Stimulated activated CD8-positive, alpha-beta memory T cell treated with anti-CD3 and anti-CD28 coated beads, Interleukin-4, amount 100 ng/mL, for 1 hour (primary cell): ENCODE measurements at places on chromosomes 7 and 10.

DNA sequence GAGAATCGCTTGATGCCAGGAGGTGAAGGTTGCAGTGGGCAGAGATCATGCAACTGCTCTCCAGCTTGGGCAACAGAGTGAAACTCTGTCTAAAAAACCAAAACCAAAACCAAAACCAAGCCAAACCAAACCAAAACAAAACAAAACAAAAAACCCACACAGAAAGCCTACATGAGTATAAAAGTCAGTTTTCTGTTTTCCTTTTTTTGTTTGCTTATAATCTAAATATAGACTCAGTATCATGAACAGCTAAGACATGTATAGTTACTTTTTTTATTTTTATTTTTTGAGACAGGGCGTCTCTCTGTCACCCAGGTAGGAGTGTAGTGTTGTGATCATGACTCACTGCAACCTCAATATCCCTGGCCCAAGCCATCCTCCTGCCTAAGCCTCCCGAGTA, 16.8 kb upstream of the MTPN start:
- no peak for DNase-seq

GRCh38 chr7:145797507-145797906, 319.1 kb upstream of the CNTNAP2 start:
- DNase-seq = no peak

DNA sequence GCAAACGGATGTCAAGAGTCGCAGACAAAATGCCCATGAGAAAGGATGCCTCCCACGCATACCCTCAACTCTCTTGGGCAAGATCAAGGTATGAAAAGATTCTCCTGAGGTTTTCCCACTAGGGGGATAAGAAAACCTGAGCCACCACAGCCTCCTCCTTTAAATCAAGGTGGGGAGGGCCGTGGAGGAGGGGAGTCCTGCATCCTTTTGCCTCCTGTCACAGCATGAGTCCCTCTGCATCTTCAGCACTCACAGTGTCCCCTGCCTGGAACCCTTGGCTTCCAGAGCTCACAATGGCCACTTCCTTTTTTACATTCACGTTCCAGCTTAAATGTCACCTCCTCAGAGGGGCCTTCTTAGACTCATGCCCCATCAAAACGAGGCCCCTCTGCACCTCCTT, 207.6 kb downstream of the GLI3 start:
- DNase-seq = no peak

DNA sequence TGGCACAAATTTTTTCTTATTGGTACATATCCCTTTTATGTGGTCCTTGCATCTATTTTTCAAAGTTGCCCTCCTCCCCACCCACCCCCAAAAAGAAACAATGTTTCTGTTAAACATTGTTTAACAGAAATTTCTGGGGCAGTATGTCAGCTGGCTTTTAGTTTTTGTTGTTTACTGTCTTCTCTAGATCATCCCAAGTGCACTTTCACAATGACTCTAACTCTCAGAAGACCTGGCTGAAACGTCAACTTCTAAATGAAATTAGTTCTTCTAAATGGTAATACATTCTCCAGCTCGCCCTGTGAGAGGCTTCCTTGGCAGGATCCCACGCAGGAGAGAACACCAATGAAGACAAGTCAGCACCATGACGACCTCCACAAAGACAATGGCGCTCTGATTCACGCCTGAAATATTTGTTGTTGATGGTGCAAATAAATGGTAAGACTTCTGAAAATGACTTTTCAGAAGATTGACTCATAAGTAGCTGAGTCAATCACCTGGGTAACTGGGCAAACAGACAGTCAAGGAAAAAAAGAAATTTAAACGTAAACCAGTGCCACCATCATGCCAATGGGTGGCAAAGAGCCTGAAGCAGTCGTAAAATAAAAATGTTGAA, 293.7 kb downstream of the FZD1 start:
- no peak for DNase-seq

- no peak for DNase-seq
Measured at GRCh38 chr7:100893910-100894721, 1.6 kb downstream of the ACHE start.

- no peak for DNase-seq
Measured at GRCh38 chr10:287814-288213, 152.6 kb downstream of the ZMYND11 start.

GRCh38 chr10:14474656-14475055, 143.9 kb upstream of the FRMD4A start:
- DNase-seq = no peak
